Sciatic nerve (tissue), 2 donors: ENCODE measurements at places on chromosomes 16 and 17. TPM values are rescaled to one million over a fixed set of nuclear protein-coding genes. Genes with fewer than 3 reads are reported as not detected.

Gene DUXB
- total RNA-seq, result not detected

Gene MLYCD
- 8.2 TPM for total RNA-seq

Gene EXOC3L1
- total RNA-seq, result 1.3 TPM

Gene TPPP3
- 12.5 TPM for total RNA-seq

Gene PRAC2
- total RNA-seq, result not detected

Gene ZNF750
- not detected for total RNA-seq

Gene SERPINF2
- 3.2 TPM for total RNA-seq

Gene GAST
- not detected for total RNA-seq

Gene KRTAP4-5
- total RNA-seq, result not detected

Gene TAT
- 0.13 TPM for total RNA-seq
